ENCODE measurements at places on chromosomes 11 and 22. TPM values are rescaled to one million over a fixed set of nuclear protein-coding genes. Genes with fewer than 3 reads are reported as not detected.

DNA sequence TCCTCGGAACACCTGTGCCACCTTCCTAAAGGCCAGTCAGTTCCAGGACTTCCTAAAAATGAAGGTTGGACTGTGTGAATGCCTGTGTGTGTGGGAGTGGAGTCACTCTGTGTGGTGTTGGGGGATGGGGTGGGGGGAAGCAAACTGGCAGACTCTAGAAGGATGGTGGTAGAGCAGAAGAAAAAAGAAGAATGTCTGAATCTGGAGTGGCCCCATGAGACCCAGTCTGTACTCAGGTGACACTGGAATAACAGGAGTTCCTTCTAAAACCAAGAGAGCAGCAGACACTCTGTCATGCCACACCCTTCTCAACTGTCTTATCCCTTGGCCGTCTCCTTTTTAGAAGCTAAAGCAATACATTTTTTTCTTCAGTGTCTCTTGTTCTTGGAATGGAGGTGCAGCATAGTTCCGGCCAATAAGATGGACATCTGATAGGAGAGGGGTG is 82.9 kb downstream of the MAML2 start:
- no peak for DNase-seq

- no peak for DNase-seq
These were observed 315.9 kb upstream of the CCDC90B start for GRCh38 chr11:83601914-83602527.

DNA sequence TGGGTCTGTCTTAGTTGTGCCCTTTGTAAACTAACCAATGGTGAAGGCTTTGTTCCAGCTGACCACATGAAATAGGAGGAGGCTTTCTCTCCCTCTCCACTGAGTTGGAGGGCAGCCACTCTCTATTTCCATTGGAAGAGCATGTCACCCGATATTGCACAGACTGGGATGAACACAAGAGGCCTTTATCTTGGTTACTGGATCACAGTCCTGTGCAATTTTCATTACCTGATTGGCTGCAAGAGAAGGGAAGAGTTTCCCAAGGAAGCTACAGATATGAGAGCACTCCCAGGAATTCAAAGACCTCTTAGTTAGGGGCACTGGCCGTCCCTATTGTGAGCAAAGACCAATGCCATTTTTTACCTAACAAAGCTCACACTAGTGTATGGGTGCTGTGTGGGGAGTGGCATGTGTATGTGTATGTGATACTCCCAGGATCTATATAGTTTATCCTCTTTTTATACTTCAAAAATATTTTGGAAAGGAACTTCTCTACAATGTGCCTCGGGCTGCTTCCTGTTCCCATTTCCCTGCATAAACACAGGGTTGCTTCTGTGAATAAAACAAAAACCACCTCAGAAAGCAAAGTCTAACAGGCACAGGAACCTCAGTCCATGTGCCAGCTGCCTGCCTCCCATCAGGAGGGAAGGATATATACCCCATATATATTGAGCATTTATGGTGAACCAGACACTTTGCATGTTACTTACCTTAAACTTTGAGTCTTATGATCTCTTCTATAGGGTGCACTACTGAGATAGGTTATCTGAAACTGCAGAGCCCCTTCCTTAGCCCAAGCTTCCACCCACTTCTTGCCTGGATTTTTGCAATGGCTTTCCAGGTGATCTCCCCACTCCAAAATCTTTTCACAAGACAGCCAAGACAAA is 126.5 kb downstream of the RASSF10 start:
- DNase-seq: no peak

DNA sequence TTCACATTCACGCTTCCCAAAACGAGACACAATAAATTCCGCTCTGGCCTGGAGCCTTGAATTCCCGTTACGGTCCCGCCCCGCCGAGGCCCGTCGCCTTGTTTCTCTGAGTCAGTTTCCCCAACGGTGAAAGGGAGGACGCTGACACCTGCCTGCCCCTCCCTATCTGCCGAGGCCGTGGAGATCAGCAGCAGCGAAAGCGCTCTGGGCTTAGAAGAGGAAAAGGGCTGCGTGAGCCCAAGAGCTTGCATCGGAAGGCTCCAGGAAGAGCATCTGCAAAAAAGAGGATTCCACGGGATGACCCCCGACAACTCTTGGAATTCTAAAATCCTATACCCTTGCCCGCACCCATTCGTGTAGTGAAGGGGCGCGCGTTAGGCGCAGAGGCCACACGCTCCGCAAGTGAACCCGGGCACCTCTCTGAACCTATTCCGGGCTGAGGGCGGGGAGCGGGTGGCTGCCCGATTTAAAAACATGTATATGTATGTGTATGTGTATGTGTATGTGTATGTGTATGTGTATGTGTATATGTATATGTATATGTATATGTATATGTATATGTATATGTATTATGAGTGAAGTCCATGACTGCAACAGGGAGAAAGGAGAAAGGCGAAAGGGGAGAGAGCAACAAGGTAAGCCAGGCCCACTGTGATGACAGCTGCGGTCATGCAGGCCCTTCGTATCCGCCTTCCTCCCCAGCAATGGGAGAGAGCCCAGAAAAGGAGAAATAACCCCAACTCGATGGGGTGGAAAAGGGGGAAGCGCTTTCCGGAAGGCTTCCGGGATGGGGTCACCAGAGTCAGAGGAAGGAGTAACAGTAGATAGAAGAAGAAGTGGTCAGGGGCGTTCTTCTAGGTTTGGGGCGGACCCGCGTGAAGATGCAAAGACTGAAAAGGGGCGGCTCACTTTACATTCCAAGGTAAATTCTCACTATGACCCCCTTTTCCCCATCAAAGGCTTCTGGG is 948 bp upstream of the MRTFA start:
- DNase-seq: no peak

TBX1 gene
- not detected for polyA plus RNA-seq

PRDM11 gene
- polyA plus RNA-seq: 2.5 TPM
